Activated CD4-positive, alpha-beta T cell treated with anti-CD3 and anti-CD28 coated beads, Interleukin-2, Interleukin-6, amounts not matched to agents 100 ng/mL and 50 ng/mL, durations not matched to agents 16 hours and 8 hours (primary cell): ENCODE measurements at places on chromosomes 4 and X.

- DNase-seq, result no peak
Observed at GRCh38 chrX:47687263-47687662, 28.3 kb upstream of the UXT start.

DNA sequence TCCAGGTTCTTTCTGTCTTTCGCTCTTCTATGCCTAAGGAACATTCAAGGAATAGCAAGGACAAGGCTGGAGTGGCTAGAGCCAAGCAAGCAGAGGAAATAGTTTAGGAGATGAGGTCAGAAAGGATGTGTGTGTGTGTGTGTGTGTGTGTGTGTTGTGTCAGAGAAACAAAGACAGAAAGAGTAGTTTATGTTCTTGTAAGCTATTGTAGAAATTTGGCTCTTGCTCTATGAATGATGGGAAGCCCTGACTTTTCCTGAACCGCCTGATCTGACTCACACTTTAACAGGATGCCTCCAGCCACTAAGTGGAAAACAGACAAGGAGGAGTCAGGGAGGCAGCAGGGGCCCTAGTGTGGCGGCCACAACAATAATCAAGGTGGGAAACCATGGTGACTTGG lies 39.7 kb downstream of the LGI2 start:
- no peak for DNase-seq

- no peak for DNase-seq
Observed at GRCh38 chrX:131650637-131651410, 107.0 kb downstream of the OR13H1 start.

DNA sequence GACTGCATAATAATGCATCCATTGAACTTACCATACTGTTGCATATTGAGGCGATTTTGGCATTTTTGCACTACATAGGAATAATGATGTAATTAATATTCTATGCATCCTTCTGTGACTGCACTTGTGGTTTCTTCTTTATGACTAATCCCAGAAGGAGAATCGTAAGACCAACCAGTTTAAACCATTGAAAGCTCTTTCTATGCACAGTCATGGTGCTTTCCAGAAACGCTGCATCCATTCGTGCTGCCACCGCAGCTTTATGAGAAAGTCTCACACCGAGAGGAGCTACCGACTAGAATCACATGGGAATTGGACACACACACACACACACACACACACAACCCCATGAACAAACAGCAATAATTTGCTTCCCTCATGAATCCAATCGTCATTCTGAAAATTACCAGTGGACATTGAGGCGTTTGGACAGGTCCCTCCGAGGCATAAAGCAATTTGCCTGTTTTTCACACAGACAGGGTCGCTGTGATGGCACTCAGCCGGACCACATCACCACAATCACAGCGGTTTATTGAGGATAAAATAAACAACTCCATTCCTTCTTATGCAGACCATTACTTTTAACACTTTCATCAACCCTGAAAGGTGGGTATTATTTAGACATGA lies 64.2 kb downstream of the PACRGL start:
- no peak for DNase-seq
